Activated CD4-positive, alpha-beta T cell treated with anti-CD3 and anti-CD28 coated beads, Interleukin-2, amount 50 U/mL, for 1 hour (primary cell): ENCODE measurements at places on chromosomes 12 and 14.

GRCh38 chr14:50718949-50719348 lies 50.8 kb upstream of the SAV1 start:
- DNase-seq, result no peak

GRCh38 chr12:3962631-3963483 lies 89.7 kb upstream of the PARP11 start:
- peak; percentile 77 for DNase-seq

GRCh38 chr14:96393071-96393691 lies 1.3 kb downstream of the AK7 start:
- no peak for DNase-seq

- no peak for DNase-seq
Measured at GRCh38 chr12:20778969-20779368, 31.5 kb upstream of the SLCO1B3 start.

GRCh38 chr14:91877376-91877915 lies 10.1 kb upstream of the TC2N start:
- DNase-seq, result no peak

GRCh38 chr12:19474147-19474546 lies 34.9 kb downstream of the AEBP2 start:
- no peak for DNase-seq

- DNase-seq, result no peak
Measured at GRCh38 chr12:53074283-53074998, 4.7 kb downstream of the SPRYD3 start.

- DNase-seq, result no peak
Measured at GRCh38 chr12:75317784-75318183, 12.3 kb downstream of the CAPS2 start.

GRCh38 chr14:25041484-25041883 lies 8.5 kb downstream of the STXBP6 start:
- no peak for DNase-seq

- no peak for DNase-seq
Measured at GRCh38 chr12:121495746-121496145, 85.1 kb downstream of the KDM2B start.

- DNase-seq, result no peak
Measured at GRCh38 chr14:32808644-32809043, 130.0 kb upstream of the NPAS3 start.
